ENCODE measurements at places on chromosomes 13 and 19.

DNA sequence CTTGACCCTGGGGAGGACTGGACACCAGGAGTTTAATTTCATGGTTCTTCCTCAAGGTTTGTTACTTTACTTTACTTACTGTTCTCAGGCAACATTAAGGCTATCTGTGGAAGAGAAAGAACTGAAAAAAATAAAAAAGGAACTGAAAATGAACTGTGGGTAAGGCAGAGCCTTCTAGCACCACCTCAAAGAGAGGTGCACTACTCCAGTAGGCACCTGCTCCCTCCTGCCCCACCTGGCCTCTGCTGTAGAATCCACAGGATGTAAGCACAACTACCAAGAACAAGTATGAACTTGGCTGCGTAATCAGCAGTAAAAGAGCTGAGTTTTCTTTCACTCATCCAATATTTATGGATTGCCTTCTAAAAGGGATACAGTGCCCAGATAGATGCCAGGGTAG lies 12.2 kb downstream of the ZNF112 start:
- DNase-seq = no peak

DNA sequence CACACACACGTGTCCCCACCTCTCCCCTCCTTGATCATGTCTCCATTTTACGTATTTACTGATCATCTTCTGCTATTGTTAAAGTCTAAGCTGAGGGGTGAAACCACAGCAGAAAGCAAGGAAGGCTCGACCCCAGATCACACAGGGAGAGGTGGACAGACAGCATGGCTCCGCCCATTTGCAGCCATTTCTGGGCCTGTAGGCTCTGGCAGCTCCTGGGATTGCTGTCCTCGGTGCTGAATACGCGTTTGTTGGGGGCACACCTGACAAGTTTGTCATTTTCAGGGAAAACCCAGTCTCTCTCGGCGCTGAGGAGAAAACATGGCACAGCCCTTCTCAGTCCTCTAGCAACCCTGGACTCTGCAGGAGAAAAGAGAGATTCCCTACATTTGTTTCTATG lies 8.0 kb downstream of the TMEM86B start:
- no peak for DNase-seq

GRCh38 chr19:31418055-31418454 lies 68.8 kb upstream of the TSHZ3 start:
- no peak for DNase-seq

GRCh38 chr19:51164215-51164614 lies 22.1 kb downstream of the SIGLEC7 start:
- DNase-seq = no peak

DNA sequence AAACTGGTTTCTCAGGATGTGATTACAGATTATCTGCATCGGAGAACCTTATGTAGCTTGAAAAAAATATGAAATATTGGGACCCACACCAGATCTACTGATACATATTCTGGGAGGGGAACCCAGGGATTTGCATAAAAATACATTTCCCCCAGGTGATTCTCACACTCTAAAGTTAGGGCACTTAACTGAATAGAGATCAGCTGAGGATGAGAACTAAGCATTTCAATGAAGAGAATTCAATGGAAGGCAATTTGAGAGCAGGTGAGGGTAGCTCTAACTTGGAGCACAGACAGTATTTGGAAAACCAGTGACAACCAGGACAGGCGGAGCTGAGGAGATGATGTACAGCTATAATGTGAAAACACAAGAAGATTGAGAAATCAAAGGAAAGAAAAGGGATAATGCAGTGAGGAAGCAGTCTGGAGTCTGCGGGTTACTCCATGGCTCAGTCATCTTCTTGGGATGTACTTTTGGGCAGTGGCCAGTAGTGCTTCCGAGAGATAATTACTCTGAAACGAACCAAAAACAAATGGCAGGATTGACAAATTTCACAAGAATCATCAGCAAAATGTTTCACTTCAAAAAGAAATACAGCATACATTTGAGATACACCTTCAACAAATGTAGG lies 6.1 kb upstream of the OXGR1 start:
- no peak for DNase-seq

DNA sequence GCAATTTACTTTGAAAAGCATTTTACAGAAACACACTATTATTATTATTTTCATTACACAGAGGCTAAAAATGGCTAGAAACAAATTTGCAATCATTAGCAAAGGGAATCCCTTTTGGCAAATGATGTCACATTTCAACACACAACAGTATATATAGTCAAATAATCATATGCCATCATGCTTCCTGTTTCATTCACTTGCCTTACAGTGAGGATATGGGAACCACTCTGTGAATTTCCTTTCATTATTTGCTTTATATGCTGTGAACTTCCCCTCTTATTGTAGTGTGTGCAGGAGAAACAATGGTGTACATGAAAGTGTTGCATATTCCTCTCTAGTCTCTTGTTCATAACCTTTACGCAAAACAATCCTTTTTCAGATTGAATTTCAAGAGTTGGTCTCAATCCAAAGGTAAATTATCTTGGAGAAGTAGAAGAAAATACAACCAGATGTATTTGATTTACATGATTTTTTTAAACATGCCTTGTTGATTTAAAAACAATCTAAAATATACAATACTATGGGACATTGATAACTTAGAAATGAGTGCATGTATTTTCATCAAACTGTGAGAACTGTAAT lies 657.3 kb downstream of the EFNB2 start:
- DNase-seq = no peak

DNA sequence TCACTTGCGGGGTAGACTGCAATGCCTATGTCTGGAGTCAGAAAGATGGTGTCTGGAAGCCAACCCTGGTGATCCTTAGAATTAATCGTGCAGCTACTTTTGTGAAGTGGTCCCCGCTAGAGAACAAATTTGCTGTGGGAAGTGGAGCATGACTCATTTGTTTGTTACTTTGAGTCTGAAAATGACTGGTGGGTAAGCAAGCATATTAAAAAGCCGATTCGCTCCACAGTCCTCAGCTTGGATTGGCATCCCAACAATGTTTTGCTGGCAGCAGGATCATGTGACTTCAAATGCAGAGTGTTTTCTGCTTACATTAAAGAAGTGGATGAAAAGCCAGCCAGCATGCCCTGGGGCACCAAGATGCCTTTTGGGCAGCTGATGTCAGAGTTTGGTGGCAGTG lies 9.5 kb upstream of the ERVV-1 start:
- DNase-seq = no peak

DNA sequence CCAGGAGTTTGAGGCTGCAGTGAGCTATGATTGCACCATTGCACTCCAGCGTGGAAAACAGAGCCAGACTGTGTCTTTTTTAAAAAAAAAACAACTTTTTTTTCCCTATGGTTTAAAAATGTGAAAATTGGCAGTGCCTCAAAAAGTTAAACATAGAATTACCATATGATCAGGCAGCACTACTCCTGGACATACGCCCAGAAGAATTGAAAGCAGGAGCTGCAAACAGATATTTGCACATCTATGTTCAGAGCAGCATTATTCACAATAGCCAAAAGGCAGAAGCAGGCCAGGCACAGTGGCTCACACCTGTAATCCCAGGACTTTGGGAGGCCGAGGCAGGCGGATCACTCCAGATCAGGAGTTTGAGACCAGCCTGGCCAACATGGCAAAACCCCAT lies 3.8 kb upstream of the RETN start:
- no peak for DNase-seq

- no peak for DNase-seq
Measured at GRCh38 chr19:8242211-8242821, 33.1 kb downstream of the CERS4 start.

DNA sequence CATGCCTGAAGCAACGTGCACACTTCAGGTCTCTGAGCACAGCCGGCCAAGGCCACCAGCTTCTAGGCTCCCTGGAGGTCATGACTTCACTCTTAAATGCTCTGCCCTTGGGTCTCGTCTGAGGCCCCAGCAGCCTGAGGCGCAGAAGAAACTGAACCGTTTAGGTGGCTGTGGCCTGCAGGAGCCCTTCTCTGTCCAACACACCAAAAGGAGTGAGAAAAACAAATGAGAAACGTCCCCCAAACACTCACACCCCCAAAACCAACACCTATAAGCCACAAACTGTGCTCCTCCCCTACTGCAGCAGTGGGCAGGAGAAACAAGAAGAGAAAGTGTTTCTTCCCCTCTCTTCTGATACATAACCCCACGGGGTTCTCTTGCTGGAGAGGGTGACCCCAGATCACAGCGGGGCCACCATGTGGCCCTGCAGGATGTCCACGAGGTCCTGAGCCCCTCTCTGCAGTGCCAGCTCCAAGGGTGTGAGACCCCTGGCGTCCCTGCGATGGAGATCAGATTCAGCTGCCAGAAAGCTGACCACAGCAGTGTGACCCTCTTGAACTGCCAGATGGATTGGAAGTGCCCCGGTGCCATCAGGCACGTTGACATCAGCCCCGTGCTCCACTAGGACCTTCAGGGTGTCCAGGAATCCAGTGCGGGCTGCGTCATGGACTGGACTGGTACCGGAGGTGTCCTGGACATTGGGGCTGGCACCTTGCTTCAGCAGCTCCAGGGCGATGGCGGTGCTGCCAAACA lies 1.0 kb upstream of the KRI1 start:
- DNase-seq = peak; percentile 84

DNA sequence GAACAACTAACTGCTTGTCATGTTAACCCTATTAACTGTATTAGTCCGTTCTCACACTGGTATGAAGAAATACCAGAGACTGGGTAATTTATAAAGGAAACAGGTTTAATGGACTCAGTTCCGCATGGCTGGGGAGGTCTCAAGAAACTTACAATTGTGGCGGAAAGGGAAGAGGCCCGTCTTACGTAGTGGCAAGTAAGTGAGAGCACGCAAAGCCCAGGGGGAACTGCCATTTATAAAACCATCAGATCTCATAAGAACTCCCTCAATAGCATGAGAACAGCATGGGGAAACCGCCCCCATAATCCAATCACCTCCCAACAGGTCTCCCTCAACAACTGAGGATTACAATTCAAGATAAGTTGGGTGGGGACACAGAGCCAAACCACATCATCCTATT lies 34.7 kb downstream of the PHF11 start:
- DNase-seq = no peak

DNA sequence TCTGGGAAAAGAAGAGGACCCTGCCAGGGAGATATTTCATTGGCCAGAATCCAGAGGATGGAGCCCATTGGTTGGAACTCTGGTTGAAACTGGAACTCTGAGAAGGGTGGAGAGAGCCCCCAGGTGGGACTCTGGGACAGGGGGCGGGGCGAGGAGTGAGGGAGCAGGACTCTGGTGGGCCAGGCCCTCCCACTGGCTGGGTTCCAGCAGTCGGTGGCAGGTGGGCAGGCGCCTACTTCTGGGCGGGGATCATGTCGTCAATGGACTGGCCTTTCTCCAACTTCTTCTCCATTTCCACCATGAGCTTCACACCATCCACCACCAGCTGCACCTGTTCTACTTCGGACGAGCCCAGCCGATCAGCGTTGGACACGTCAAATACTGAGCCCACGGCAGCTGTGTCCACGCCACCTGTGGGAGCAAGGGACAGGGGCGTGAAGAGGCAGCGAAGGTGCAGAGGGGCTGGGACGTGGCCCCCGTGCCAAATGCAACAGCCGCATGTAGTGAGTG lies 16.1 kb downstream of the CKM start:
- DNase-seq = no peak

DNA sequence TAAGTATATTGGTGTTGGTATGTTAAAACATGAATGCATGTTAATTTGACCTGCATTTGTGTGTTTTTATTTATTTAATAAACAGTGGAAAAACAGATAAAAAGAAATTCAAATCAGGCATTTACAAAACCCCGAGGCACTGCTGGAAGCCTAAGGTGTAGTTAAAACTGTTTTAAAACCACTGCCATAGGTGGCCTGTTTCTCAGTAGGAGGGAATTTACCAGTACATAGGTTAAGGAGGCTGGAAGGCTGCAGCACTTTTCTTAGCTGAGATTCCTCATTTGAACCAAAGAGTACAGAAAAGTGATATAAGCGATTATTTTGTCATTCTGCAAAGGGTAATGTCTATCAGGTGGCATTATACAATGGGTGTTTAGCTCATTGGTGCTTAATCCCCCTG lies 99.6 kb downstream of the PAN3 start:
- DNase-seq = no peak

Data from activated CD8-positive, alpha-beta memory T cell treated with anti-CD3 and anti-CD28 coated beads for 24 hours (primary cell).